ENCODE measurements at places on chromosomes 1 and 21.

- DNase-seq, result no peak
These were observed 40.7 kb downstream of the AHDC1 start for GRCh38 chr1:27563341-27563590.

DNA sequence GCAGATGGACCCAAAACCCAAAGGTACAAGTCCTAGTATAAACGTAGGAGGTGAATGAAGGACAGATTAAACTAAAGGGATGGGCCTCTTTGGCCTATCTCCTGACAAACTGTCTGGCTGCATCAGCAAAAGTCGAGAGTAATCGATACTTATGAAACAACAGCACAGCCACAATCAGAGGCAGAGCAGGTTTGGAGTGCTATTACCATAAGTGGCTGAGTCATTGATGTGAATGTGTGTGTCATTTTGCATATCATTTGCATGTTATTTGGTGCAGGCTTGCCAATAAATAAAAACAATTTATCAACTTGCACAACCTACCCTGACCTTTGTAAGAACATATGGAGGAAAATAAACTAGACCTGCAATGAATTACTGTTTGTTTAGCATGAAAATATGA lies 283.1 kb downstream of the NUF2 start:
- DNase-seq, result no peak

DNA sequence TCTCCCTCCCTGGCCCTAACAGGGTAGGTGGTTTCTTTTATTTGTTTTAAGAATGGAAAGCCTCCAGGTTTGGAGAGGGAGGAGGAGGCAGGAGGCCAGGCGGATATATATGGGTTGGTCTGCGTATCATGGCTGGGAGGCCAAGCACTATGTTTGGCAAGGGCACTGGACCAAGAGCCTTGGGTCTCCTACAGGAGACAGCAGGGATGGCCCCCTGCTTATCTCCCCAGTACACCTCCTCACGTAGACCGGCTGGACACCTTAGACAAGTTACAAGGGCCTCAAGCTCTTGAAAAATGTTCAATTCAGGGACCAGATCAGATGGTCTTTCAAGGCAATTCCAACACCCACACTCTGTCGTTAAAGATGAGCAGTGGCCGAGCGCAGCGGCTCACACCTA lies 10.9 kb downstream of the SLC41A1 start:
- no peak for DNase-seq

- DNase-seq, result no peak
These were observed 1222.1 kb upstream of the NCAM2 start for GRCh38 chr21:19776076-19776475.

DNA sequence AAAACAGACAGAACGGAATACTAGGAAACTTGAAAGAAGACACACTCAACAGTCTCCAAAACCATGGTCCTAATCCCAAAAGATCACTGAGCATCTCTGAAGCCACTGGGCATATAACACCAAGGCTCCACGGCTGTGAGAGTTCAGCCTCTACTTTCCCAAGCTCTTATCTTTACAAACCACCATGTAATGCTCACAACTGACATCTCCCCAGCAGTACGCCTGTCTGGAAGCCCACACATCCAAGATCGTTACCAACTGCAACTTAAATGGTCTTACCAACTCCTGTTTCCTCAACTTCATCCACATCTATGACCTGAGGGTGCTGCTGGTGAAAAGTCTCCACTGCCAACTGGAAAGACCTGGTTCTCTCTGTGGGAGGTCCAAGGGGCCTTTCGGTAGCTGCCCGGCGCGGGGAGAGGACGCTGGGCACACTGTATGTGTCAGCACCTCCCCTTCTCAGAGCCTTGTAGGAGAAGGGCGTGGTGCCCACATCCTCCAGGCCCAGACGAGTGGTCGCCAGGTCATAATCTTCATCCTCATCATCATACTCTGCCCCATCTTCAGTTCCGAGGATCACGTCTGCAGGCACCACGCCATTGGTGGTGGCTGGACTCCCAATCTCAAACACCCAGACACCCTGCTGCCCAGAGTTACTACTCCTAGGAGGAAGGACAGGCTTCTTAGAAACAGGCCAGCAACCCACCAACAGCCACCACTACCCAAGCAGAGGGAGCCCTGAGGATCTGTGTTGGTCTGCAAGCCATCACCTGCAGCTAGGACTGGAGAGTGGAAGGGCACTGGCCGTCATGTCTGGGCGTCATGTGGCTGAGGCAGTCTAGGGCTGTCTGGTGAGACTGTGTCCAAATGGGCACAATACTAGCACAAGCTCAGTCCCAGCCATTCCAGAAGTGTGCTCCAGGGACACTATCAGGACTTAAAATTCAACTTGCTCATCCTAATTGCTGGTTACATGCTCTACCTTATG lies 23.0 kb downstream of the NID1 start:
- DNase-seq, result no peak

- DNase-seq, result no peak
These were observed 47.8 kb downstream of the UCK2 start for GRCh38 chr1:165875171-165875570.

DNA sequence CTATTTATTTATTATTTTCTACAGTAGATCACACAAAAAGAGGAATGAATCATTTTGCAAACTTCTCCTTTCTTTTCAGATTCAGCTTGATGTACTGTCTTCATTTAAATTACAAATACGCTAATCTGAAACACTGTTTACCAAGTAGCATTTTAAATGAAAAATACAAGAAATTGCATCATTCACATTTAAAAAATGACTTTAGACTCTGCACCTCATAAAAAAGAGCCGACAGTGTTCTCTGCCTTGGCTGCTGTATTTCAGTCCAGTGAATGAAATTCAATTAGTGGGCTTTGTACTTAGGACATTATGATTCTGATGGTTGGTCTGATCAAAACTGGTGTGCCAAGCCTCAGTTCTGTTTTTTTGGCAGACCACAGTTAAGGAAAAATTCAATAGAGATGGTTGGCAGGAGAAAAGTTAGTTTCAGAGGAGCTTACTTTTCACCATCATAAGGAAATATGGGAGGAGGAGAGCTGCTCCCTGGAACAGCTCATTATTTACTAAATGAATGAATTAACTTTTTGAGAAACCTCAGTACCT lies 222.4 kb upstream of the ESRRG start:
- no peak for DNase-seq

DNA sequence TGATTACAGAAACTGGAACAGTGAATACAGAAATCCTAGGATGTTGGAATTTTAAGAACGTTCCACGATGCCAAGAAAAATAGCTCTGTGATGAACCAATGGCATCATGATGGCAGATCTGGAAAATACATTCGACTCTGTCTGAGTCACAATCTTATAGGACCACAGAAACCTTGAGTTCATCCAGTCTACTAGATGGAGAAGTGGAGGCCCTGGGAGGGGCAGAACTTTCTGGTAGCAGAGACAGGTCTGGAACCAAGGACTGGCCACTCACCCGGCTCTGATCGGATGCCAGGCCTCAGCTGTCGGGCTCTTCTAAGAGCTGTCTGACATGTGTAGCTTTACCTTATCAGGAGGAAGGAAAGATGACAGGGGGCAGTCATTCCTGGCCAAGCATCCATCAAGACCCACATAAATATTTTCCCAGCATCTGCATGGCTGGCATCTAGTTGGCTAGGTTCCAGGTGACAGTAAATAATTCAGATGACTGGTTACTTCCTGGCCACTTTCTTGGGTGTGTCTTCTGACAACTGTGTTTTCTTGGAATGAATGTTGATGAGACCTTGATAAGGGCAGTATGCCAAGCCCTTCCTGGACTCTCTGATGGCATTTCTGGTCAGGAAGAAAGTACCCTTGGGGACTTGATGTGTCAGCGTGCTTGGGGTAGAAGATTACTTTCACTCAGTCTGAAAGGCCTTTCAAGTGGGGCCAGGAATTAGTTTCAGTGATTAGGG lies 72.6 kb upstream of the TRABD2B start:
- DNase-seq, result no peak

GRCh38 chr1:63892632-63893395 lies 119.0 kb downstream of the ROR1 start:
- DNase-seq, result peak; percentile 13

DNA sequence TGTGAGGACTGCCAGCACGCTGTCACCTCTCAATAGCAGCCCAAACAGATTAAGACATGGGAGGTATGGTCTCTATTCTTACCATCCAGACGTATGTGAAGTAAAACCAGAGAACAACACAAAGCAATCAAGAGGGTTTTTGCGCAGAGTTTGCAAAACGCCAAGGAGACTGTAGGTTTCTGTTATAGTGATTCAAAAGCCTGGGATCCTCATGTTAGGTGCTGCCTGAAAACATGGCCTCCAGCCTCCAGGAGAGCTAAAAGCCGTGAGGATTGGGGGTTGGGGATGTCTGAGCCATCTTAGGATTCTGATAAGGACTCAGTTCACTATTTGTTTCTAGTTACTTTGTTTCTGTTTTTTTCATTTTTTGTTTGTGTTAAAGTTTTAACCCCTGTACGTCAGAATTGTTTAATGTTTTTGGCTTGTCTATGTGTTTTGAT lies 4.2 kb upstream of the CCT8 start:
- peak; percentile 28 for DNase-seq

GRCh38 chr1:206631085-206631509 lies 4.2 kb upstream of the DYRK3 start:
- peak; percentile 57 for DNase-seq

GRCh38 chr1:77881061-77881460 lies 7.4 kb upstream of the NEXN start:
- DNase-seq, result no peak

DNA sequence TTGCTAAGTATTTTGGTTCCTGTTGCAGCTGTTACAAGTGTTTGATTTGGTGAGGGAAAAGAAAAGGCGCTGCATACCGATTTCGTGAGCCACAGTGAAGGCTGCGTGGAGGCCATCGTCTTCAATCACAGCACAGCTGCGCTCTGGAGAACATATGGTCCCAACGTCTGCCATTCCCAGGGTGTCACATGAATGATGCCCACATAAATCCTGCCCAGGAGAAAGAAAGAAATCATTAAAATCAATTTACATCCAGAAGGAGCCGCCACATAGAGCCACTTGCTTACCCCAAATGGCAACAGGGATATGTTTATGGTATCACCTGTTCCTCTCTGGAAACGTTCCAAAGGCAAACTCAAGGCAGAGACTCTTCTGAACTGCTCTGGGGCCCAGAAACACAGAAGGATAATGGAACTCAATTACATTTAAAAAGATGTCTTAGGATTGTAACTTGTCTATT lies 12.2 kb downstream of the ADAMTS5 start:
- no peak for DNase-seq

DNA sequence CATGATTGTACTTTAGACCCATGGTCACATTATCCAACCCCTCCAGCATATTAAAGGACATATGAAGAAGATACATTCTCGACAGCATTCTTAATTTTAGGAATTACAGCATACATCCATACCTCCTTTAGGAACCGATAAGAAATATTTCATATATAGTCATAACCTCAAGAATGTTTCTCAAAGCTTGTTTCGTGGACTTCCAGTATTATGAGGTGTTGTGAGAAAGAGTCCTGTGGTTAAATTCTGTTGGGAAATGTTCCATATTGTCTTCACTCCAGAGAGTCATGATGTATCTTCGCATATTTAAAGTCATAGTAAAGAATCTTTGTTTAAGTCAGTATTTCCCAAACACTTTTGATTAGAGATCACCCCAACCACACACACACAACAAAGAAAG lies 321.0 kb upstream of the SNX7 start:
- no peak for DNase-seq

DNA sequence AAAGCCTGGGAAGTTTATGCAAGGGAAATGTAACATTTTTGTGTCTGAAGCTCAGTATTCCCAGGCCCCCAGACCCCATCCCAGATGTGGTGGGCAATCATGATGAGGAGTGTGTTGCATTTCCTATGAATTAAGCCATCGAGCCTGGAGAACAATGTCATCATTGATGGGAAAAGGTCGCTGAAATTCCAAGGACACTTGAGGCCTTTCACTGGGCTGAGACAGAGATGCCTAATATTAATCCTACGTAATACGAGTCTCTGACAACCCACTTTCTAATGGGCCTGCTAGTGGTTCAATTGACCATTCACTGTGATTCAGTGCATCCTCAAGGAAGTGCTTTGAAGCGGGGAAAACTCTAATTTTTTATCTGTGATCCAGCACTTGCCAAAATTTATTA lies 291.6 kb downstream of the PLPP3 start:
- DNase-seq, result no peak

- no peak for DNase-seq
These were observed 78.1 kb downstream of the CD34 start for GRCh38 chr1:207832796-207833195.

GRCh38 chr1:153260585-153261280 lies 1.2 kb downstream of the LORICRIN start:
- no peak for DNase-seq
